ENCODE measurements at places on chromosomes 3 and 15.
A peak's percentile ranks its signal among the peaks of the same experiment; 100 is the strongest.

GRCh38 chr15:66294157-66294931, 976 bp downstream of the DIS3L start:
- no peak for DNase-seq

DNA sequence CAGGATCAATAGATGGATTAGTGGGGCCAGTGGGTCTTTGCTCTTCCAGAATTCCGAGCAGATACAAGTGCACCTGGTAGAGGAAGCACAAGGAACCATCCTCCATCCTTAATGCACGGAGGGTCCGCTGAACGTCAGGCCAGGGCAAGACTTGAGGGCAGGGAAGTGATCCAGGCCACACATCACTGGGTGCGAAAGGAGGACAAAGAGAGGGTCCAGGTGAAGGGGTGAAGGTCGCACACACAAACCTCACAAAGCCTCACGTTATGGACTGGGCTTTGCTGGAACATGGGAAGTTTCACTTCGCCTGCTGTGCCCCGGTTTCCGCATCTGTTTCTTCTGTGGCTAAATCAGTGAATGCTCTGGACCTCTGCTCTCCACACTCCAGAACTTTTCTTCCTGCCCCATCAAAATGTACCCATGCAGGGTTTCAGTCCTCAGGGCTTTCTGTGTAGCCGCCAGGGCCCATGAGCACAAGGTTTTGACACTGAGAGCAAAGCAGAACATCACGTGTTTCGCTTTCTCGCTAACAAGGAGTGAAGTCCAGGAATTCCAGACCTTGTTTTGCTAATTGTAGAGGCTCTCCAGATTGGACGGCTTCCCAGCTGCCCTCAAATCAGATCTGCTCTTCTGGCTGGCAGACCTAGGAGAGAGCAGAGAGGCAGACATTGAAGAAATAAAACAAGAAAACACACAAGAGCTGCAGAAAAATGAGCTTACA, 56.3 kb downstream of the KLF15 start:
- DNase-seq, result peak; percentile 92

DNA sequence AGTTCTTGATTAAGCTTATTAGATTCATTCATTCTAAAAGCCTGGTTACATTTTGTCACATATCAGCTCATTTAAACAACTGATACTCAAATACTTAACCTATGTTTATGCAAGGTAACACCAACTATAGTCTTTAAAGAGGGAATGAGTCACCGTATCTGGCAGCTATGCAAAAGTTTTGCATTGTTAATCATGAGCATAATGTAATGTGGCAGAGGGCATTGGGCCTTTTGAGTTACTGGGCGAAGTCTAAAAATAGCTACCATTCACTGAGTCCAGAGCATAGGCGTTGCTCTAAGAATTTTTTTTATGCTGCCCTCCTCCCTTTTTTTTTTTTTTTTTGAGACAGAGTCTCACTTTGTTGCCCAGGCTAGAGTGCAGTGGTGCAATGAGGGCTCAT, 277.7 kb upstream of the ZNF717 start:
- no peak for DNase-seq

- no peak for DNase-seq
These were observed 482.8 kb downstream of the FGF12 start for GRCh38 chr3:192244591-192244990.

DNA sequence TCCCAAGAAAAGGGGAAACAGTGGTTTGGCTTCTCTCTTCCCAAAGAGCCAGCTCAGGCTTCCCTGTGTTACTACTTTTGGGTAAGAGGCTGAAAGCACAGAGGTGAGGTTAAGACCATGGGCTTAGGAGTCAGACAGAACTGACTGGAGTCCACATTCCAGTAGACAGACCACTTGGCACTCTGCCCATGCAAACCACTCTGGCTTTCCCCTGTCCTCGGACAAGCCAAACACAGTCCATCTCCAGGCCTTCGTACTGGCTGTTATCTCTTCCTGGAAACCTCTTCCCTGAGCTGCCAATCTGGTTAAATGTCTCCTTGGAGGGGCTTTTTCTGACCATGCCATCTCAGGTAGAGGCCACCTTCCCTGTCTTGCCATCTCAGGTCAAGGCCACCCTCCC, 53.1 kb upstream of the FAM3D start:
- DNase-seq, result no peak
